ENCODE measurements at places on chromosomes 2 and 18.
A peak's percentile ranks its signal among the peaks of the same experiment; 100 is the strongest.

DNA sequence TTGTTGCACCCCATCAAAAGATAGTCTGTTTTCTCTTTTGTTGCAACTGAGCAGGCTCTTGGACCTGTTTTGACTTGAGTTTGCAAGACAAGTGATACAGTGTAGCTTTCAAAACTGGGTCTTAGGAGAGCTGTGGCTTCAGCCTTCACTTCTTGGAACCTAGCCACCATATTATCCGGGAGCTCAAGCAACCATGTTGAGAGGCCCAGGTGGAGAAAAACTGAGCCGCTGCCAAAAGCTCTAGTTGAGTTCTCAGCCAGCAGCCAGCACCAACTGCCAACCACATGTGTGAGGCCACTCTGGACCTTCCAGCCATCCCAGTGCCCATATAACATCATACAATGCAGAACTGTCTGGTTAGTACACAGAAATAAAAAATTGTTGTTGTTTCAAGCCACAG is 5.4 kb downstream of the CACNB4 start:
- no peak for DNase-seq

GRCh38 chr2:46832543-46832942 is 83.1 kb downstream of the MCFD2 start:
- no peak for DNase-seq

DNA sequence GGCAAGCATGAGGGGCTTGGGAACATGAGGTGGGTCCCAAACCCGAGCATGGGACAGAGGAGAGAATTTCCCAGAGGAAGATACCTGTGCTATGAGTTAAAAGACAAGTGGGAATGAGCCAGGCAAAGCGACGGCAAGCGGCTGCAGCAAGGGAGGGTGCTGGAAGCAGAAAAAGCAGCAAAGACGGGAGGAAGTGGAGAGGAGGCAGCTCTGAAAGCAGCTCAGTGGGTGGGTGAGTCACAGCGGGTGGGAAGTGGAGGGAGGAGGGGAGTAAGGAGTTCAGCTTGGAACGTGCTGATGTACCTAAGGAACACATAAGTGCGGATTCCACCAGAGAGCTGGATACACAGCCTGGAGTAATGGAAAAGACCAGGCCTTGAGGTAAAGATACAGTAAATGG is 41.4 kb downstream of the THUMPD2 start:
- peak; percentile 53 for DNase-seq

- DNase-seq, result no peak
Measured at GRCh38 chr2:144201868-144202468, 318.0 kb downstream of the ZEB2 start.

DNA sequence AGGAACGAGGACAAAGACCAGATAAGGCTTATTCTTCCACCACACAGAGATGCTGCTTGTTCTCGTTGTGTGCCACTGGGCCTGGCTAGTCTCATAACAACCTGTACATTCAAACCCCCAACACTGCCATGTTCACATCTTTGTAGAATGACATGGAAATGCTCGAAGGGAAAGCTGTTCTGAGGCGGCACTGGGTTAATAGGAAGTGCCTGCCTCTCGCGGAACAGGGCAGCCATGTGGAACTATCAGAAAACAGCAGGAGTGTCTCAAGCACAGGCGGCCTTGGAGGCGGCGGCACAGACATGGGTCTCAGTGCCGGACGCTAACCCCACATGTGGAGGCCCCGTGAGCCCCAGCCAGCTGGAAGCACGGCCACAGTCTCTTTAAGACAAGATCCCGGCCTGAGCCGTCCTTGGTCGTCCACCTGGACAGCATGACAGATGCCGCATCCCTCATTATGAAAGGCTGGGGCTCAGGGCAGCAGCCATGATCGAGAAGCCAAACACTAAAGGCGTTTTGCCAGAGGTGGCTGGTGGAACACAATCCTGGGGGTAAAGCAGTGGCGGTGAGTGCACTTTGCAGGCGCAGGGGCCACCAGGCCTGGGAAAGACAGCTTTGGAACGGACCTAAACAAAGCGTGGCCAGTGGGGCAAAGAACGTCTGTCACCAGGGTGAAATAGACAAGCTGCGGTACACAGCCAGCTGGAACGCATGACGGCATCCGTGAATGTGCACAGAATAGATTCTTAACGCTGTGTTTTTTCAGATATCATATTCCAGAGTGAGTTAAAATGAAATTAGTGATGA is 161.0 kb downstream of the HDAC4 start:
- DNase-seq, result no peak

GRCh38 chr2:222547083-222547482 is 108.8 kb downstream of the FARSB start:
- no peak for DNase-seq

GRCh38 chr18:34818064-34818463 is 108.0 kb downstream of the DTNA start:
- DNase-seq, result no peak

- DNase-seq, result peak; percentile 39
Measured at GRCh38 chr2:240989451-240990265, 8.8 kb upstream of the SNED1 start.

- no peak for DNase-seq
Measured at GRCh38 chr2:173232956-173233744, 121.5 kb upstream of the CDCA7 start.

DNA sequence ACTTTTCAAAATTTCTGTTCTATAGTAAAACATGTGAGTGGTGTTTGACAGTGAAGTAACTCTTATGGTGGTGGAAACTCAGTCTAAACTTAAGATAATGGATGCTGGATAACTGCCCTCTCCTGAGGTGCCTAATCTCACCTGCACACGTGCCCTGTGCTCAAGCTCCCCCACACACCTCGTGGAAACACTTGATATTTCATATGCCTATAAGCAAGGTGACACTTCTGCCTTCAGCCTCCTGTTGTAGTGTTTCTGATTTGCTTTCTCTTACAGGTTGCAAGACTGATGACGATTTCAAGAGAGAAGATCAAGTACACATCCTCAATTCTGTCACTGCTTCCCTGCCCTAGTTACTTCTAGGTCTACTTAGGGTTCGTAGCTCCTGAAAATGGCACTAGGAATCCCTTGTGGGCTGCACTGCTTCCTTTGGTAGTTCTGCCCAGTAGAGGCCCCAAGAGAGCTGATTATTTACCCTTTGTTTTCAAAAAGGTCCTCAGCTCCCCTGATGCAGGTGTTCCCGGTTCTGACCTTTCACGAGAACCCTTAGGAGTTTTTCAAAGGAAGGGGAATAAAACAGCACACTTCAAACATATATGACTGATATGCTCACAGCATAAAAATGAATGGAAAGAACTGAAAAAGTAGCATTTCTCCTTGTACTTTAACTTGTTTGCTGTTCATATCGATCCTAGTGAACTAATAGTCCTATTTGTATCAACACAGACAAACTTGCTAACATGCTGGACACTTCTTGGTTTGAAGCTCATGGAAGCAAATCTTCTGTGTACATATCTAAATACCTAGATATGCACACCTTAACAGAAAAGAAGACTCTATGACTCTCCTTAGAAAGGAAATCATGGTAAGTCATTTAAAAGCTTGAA is 6.7 kb downstream of the CAVIN2 start:
- no peak for DNase-seq

DNA sequence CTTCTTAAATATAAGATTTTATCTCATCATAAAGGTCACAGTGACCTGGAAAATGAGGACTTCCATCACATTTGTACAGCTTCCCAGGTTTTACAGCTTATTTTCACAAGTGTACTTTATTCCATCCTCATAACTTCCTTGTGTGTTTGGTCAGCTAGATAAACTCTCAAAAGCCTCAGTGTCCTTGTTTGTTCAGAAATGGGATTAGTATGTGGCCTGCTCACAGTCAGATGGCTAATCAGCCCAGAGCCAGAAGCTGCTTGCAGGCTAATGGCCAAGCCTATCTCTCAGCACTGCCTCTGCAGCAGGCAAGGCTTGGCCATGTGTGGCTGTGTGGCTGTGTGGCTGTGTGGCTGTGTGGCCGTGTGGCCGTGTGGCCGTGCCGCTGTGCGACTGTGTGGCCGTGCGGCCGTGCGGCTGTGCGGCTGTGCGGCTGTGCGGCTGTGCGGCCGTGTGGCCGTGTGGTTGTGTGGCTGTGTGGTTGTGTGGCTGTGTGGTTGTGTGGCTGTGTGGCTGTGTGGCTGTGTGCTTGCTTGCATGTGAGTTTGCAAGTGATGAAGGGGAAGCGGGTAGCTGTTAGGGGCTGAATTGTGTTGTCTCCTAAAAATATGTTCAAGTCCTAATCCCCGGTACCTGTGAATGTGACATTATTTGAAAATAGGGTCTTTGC is 233.0 kb upstream of the TNP1 start:
- no peak for DNase-seq

- DNase-seq, result no peak
Measured at GRCh38 chr2:40120026-40120425, 331.9 kb downstream of the SLC8A1 start.

DNA sequence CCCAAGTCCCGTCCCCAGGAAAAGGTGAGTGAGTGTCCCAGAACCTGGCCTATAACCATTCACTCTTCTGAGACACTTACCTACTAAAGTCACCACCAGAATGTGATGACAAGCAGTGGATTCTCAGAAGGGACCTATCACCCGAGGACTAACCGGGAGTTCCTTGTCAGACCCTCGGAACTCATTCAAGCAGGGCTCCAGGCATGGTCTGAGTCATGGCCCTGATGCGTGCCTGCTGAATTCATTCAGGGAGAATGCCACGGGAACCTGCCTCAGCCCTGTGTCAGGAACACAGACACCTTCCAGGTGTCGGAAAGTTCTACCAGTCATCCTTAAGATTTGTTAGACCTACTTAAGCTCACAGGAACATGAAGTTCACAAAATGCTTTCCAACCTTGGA is 29.8 kb downstream of the ALPK2 start:
- peak; percentile 60 for DNase-seq

DNA sequence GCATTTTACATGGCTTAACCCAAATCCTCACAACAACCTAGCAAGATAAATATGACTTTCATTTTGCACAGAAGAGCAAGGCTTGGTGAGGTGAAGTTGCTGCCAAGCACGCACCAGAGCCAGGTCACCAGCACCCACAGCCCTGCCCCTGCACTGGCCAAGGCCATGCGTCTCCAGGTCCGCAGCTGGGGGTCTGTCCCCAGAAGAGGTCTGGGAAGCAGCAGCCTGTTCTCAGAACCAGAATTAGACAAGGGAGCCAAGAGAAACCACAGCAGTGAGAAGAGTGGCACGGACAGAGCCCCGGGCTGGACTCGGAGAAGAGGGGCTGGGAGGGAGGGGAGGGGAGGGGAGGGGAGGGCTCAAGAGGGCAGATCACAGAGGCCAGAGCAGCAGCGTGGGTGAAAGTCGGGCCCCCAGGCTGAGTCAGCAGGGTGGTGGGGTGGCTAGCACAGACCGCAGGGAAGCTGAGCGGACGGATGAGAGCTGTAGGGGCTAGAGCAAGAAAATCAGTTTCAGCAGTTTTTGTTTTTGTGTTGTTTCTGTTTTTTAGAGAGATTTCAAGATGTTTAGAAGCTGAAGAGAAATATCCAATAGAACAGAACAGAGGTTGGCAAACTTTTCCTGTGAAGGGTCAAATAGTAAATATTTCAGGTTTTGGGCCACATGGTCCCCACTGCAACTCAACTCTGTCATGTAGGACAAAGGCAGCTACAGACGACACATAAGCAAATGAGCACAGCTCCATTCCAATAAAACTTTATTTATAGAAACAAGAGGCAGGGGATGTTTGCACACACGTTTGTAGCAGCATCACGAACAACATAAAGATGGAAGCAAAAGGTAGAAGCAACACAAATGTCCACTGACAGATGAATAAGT is 7.4 kb upstream of the MTERF4 start:
- DNase-seq, result no peak

DNA sequence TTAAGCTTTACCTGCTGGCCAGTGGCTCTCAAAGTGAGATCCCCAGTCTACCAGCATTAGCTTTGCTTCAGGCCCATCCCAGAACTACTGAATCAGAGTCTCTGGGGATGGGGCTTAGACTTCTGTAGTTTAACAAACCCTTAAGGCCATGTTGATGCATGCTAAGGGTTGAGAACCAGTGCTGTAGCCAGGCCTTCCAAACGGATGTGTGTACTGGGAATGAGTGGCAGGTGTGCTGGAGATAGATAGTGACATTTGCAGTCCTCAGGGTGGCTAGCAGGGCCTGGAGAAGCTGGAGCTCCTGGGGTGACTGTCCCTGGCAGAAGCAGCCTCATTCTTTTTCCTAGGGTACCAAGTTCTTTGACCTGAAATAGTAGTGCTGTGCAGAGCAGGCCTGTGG is 148.5 kb downstream of the PPP1R1C start:
- no peak for DNase-seq

DNA sequence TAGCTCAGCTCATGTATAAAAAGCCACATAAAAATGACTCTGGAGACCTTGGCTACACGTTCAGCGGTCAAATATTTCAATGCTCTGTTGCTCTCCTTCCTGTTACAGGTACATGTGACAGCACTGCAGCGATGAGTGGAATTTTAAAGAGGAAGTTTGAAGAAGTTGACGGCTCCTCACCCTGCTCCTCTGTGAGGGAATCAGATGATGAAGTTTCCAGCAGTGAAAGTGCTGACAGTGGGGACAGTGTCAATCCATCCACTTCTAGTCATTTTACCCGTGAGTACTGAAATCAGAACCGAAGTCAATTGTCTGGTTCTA is 125.4 kb downstream of the CSRNP3 start:
- DNase-seq, result no peak

- no peak for DNase-seq
Measured at GRCh38 chr2:205714058-205714776, 31.9 kb downstream of the NRP2 start.

GRCh38 chr2:39989888-39990287 is 210.8 kb upstream of the THUMPD2 start:
- DNase-seq, result no peak

GRCh38 chr2:51720826-51721225 is 688.9 kb upstream of the NRXN1 start:
- DNase-seq, result no peak

DNA sequence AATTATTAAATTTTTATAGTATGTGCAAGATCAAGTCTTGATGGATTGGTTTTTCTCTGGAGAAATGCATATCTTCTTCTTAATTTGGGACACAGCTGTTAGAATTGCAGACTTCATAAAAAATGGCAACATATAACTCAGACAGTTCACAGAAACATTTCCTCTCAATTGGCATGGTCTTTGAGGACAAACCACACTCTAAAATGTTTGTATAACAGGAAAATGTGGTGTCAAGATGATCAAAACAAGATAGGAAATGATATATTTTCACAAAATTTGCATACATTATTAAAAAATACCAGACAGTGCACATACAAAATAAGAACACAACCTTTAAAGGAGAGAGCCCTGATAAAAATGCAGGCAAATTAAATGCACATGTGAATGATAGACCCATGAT is 63.9 kb downstream of the ICOS start:
- DNase-seq, result no peak
